ENCODE measurements at places on chromosomes 6 and 20.

GRCh38 chr6:111200350-111201243 lies 113.3 kb downstream of the SLC16A10 start:
- no peak for DNase-seq

DNA sequence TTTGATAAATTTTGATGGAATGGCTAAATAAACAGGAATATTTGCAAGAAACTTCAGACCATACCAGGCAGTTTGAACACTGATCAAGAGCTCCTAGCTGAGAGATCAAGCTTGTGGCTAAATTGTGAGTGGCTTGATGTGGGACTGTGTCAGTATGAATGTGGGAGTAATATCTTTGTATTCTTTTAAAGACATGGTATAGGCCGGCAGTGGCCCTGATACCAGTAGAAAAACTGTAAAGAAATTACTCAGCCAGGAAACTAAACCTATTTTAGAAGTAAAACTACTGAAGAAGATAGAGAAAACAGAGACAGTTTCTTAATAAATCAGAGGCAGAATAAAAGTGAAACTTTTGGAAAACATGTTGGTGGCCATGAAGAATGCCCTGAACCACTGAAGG lies 608.4 kb upstream of the SYNCRIP start:
- no peak for DNase-seq

DNA sequence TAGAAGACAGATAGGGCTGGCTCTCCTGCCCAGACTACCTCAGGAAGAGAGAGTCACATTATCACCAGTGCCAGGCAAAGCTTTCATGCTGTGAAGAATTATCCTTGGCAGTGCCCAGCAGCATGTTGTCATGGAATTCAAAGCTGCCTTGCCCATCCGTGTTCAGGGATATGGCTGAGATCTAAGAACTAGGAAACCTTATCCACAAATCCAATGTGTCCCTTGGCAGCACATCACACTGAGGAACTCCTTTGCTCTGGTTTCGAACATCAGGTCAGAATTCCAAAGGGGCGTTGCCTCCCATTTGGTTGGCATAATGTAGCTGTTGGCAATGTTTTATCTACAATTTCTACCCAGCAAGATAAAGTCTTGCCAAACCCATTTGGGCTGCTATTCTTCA lies 52.7 kb downstream of the ADGRF1 start:
- no peak for DNase-seq

GRCh38 chr20:20003031-20003954 lies 13.9 kb upstream of the NAA20 start:
- DNase-seq: no peak

DNA sequence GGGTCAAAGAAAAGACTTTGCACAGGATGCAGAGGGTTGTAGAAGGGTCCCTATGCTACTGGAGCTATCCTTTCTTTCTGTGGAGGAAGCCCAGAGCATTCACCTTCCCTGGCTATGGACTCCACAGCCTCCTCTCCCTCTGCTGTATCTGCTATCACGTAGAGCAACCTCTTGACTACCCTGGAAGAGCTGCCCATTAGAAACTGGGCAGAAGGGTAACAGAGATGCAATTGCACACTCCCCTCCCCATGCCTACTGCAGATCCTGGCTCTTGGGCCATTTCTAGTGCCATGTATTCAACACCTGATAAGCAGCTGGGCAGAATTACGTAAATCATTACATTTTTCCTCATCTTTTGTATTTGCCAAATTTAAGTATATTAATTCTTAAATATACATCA lies 3.1 kb downstream of the KLHL31 start:
- DNase-seq: no peak

GRCh38 chr6:162014069-162014811 lies 713.3 kb downstream of the PRKN start:
- no peak for DNase-seq

- DNase-seq: no peak
These were observed 69.3 kb downstream of the ABHD12 start for GRCh38 chr20:25321262-25321831.

DNA sequence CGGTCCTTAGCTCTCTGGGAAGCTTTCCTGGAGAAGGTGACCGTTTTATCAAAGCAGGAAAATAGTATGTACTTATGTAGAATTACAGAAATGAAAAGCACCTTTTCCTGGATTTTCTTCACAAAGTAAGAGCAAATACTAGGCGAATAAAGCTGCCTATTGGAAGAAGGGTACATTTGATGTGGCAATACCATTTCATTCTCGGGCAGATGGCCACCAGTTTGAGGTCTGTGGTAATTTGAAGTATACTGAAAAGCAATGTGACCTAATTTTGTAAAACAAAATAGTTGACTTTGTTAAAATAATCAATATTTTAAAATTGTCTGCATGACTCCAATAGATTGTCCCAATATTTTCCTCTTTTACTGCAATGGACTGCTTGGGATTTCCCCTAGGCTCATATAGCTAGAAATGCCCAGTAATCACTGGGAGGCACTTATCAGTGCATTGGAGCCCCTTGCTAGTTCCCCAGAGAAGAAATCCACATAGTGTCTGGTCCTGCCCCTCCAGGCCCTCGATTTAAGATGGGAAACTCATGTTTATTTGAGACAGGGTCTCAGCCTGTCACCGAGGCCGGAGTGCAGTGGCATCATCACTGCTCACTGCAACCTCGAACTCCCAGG lies 7.4 kb upstream of the UTRN start:
- DNase-seq: no peak

GRCh38 chr20:48295966-48296421 lies 510.7 kb upstream of the SULF2 start:
- DNase-seq: peak; percentile 26

- DNase-seq: no peak
These were observed 67.8 kb downstream of the TNFRSF21 start for GRCh38 chr6:47241742-47242482.

DNA sequence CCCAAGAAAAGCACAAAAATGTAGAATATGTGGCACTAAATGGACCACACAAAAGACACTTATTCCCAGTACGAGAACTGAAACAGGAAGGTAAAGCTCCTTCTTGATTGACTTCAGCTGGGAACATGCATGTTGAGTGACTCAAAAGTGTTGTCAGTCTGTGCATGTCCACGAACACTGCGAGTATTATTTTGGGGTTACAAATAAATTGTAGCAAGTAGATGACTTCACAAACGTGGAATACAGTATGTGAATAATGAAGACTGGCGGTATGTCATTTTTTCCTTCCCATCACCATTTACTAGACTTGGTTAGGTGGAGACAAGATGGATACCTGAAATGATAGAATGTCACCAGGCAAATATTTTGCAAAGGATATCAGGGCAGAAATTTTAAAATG lies 45.4 kb downstream of the L3MBTL3 start:
- no peak for DNase-seq

DNA sequence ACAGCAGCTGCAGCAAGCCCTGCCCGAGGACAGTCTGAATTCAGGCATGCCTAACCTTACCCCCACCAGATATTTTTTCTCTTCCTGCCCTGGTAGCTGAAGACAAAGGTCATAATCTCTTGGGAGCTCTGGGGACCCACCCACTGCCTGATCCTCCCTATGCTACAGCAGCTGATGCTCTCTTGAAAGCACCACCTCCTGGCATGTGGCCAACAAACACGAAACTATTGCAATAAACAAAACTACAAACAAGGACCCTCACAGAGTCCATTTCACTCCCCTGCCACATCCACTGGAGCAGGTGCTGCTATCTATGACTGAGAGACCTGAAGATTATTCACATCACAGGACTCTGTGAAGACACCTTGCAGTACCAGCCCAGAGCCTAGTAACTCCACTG lies 238.5 kb upstream of the HS3ST5 start:
- no peak for DNase-seq

- no peak for DNase-seq
These were observed 297.1 kb downstream of the DHX35 start for GRCh38 chr20:39259010-39259803.

DNA sequence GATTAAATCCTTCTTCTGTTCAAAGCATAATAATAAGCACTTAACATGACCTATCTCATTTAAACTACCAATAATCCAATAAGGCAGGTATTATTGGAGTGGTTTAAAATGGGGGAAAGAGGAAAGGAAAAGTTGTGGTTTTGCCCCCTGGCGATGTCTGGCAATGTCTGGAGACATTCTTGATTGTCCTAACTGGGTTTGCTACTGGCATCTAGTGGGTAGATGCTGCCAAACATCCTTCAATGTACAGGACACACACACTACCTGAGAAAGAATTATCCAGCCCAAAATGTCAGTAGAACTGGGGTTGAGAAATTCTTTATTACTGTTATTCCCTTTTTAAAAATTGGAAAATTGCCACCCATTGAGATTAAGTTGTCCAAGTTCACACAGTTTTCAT lies 25.2 kb upstream of the SRSF6 start:
- no peak for DNase-seq

GRCh38 chr6:125802943-125803377 lies 12.2 kb downstream of the NCOA7 start:
- no peak for DNase-seq

GRCh38 chr6:15962449-15962764 lies 166.5 kb upstream of the MYLIP start:
- DNase-seq: no peak

DNA sequence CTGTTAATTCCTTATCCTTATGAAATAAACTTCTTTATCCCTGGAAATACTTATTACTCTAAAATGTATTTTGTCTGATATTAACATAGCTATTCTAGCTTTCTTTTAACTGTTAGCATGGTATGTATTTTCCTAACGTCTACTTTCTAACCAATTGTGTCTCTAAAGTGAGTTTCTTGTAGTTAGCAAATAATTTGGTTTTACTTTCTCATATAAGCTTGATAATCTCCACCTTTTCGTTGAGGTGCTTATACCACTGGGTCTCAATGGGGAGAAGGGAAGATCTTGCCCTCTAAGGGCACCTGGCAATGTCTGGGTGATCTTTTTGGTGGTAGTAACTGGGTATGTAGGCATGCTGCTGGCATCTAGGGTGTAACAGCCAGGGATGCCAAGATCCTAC lies 25.7 kb downstream of the ZNF334 start:
- DNase-seq: no peak

GRCh38 chr20:20412750-20413149 lies 44.8 kb downstream of the INSM1 start:
- no peak for DNase-seq

GRCh38 chr6:38567436-38567835 lies 72.3 kb downstream of the BTBD9 start:
- DNase-seq: peak; percentile 22

DNA sequence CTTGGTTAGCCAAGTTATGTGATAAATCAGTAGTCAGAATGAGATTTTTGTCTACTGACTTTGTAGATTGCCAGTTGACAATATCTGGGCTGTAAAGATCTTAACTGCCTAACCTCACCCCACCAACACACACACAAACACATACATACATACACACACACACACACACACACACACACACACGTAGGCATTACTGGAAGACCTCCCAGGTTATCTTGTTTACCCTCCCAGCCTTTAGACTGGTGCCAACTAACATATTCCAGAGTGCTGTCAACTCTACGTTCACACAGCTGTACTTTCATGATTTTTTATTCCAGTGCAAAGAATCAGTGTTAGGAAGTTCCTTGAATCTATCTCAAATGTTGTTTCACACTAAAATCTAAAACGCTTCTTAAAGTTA lies 38.9 kb downstream of the BMP5 start:
- no peak for DNase-seq

GRCh38 chr20:39112178-39112743 lies 150.1 kb downstream of the DHX35 start:
- peak; percentile 70 for DNase-seq

- DNase-seq: no peak
These were observed 80.3 kb downstream of the ZDHHC14 start for GRCh38 chr6:157461000-157461915.

GRCh38 chr20:6654513-6655252 lies 112.8 kb upstream of the BMP2 start:
- DNase-seq: no peak

GRCh38 chr6:134768931-134769330 lies 181.0 kb downstream of the ALDH8A1 start:
- no peak for DNase-seq

DNA sequence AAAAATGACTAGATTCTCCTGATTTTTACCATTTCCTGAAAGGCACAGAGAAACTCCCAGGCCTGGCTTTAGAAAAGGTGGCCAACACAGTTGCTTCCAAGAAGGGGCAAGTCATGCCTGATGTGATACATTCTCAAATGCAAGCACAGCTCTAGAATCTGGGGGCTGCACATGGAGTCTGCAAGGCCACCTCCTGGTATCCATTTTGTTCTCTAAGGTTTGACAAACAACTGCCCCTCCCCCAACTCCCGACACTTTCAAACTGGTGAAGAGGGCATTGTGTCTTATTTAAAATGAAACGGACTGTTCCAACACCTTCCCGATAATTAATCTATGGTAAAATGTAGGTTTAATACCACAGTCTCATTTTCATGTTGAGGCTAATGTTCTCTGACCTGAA lies 220.2 kb upstream of the CEP162 start:
- DNase-seq: no peak

DNA sequence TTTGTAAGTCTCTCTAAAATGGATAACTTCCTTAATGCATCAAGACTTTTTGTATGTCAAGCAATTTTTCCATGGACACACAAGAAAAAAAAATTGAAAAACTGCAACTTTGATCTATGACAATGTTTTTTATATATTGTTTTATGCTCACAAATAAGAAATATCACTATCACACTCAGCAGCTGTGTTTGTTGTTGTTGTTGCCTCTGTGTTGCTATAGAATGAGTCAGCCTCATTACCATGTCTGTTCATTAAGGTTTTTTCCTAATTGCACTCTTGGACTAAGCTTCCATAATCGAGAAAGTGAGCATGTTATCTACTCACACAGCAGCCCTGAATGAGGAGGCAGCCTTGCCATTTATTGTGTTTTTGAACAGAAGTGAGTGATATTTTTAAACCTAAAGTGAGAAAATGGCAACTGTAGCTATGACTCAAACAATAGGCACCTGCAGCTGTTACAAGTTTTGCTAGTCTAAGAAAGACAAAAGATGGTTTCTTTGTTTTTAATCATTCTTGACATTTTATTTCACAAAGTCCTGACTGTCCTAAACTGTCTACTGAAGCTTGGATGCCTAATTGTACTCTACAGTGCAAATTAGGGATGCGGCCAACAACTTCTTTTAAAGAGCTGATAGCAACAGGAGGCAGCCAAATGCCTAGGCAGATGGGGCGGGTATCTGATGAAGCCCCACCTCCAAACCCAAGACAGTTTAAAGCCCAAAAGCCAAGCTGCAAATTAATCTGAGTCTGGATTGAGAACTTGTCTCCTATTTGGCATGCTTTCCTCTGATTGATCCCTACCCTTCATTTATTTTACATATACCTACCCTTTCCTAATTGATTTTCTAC lies 77.9 kb upstream of the DOK5 start:
- no peak for DNase-seq
